Stimulated activated CD4-positive, alpha-beta T cell treated with anti-CD3 and anti-CD28 coated beads, Interleukin-2, amount 100 ng/mL, for 4 hours (primary cell): ENCODE measurements at places on chromosomes 12 and 14.
A peak's percentile ranks its signal among the peaks of the same experiment; 100 is the strongest.

DNA sequence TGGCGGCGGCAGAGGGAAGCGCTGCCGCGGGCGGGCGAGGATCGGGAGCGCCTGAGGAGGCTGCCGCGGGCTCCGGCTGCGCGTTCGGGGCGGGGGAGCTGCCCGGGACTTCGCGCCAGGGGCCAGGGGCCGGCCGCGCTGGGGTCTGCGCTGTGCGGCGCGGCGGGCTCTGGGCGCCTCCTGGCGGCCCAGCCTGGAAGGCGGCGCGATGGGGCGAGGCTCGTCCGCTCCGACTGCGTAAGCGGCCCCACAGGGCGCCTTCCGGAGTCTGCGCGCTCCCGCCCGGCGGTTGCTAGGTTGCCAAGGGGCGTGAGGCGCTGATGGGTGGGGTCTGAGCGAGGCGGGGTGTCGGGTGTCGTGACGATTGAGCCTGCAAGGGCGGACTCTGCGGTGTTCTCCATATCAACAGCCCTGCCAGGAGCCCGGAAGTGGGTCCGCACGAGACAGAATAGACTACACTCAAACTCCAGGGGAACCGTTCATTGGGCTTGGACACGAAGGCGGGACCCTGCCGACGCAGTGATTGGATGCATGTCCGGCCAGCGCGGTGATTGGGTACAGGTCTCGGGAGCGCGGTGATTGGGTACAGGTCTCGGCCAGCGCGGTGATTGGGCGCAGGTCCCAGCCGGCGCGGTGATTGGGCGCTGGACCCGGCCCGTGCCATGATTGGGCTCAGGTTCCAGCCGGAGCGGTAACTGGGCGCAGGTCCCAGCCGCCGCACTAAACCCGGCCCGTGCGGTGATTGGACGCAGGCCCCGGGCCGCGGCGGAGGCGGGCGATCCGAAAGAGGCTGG lies at the start of gene TEDC1:
TSS of gene TEDC1 (plus strand) at position 675 of the 794 bp plus-strand sequence. CDS start 130 bp downstream, outside the sequence.
- peak; percentile 99 for DNase-seq

- DNase-seq: no peak
Measured at GRCh38 chr12:103518899-103519298, 23.1 kb upstream of the C12orf42 start.

GRCh38 chr12:52019113-52019770 lies 12.5 kb downstream of the TAMALIN start:
- no peak for DNase-seq

GRCh38 chr14:97779140-97779539 lies 982.0 kb downstream of the VRK1 start:
- DNase-seq: no peak

DNA sequence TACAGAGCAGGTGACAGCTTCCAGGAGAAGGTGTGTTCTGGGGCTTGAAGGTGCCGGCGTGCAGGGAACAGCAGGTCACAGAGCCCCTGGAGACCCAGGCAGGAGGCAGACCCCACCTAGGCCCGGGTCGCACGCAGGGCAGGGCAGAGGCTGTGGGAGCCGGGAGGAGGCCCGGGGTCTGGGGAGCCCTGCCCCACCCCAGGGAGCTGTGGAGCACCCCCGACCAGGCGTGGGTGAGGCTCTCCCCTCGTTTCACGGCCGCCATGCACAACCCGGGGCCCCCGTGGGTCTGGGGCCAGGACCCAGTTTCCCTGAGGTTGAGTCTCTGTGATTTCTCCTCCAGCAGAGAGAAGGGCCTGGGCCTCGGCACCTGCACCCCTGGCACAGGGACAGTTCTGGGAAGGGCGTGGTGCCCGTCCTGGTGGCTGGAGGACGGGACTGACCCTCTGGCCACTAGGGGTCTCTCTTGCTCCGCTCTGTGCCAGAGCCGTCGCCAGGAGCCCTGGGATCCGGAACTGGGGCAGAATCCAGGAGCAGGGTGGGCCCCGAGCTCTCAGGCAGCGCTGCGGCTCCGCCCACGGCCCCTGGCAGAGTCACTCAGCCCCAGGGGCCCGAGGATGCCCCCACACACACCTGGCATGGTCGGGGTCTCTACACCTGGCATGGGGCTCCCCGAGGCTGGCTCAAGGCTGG lies 75.2 kb upstream of the FBRSL1 start:
- peak; percentile 62 for DNase-seq

DNA sequence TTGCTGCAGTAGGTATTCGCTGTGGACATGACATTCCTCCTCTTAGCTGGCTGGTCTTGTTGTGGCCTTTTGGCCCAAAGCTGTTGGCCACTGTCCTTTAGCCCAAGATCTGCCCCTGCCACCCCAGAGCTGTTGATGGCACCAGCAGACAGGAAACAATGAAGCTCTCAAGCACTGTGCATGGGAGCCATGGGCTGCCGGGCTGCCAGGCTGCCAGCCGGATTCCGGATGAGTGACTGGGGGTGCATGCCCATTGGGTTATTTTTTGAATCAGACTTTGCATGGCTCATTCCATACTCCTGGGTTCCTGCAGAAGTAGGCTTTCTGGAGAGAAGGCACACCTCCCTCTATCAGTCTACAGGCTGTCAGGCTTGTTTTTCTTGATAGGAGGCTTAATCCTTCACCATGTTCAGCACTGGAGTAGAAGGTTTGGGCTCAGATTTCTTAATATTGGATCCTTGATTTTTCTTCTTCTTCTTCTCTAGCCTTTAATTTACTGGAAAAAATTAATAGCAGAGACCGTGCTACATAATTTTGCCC lies 32.4 kb downstream of the MAX start:
- DNase-seq: no peak

DNA sequence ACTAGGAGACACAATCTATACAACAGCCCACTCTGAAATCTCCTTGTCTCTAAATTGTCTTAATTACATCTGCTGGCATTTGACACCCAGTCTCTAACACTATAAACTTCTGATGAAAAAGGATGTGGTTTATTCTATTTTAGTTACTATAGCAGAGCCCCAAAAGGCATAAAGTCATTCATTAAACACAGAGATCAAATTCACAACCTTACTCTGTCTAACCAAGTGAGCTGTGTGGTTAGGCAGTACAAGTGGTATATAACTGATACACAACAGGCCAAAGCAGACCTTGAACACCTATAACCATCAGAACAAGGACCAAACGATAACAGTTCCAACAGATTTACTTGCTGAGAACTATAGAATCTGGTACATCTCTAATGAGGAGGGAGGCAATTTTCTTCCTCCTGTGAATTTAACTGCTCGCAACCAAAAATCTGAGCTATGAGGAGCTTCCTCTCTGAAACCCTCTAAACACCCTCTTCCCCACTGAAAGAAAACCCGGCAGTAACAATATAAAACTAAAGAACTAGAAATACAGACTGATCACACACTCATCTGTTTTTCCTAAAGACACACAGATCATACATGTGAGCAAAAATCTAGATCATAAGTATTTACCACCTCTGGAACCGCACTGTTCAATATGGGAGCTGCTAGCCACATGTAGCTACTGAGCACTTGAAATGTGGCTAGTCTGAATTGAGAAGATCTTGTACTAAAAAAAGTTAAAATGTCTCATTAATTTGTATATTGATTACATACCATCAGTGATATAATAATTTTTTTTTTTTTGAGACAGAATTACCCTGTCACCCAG lies 17.7 kb downstream of the SPPL3 start:
- DNase-seq: no peak

GRCh38 chr12:12176402-12176801 lies 90.4 kb downstream of the LRP6 start:
- no peak for DNase-seq

GRCh38 chr12:131264635-131265034 lies 310.9 kb downstream of the ADGRD1 start:
- DNase-seq: no peak

- no peak for DNase-seq
Measured at GRCh38 chr14:99685151-99685591, 1.1 kb downstream of the CYP46A1 start.
